ENCODE measurements at places on chromosomes 11 and 22. TPM values are rescaled to one million over a fixed set of nuclear protein-coding genes. Genes with fewer than 3 reads are reported as not detected.

The WNT11 gene
- not detected for total RNA-seq

The FGF4 gene
- not detected for total RNA-seq

The OR8A1 gene
- total RNA-seq = not detected

The OR2AG1 gene
- total RNA-seq = not detected

The C11orf87 gene
- total RNA-seq = not detected

The KCNE3 gene
- total RNA-seq = not detected

The RFPL2 gene
- 0.31 TPM for total RNA-seq

The CARS1 gene
- 69.3 TPM for total RNA-seq

The ATXN10 gene
- total RNA-seq = 100 TPM

The CDC45 gene
- 47.1 TPM for total RNA-seq

The OR8G5 gene
- not detected for total RNA-seq

The NAGA gene
- total RNA-seq = 21.1 TPM

The NFAM1 gene
- total RNA-seq = 0.05 TPM

The CARD10 gene
- not detected for total RNA-seq

The LUZP2 gene
- total RNA-seq = not detected

The KDM4E gene
- total RNA-seq = not detected

The CDCA5 gene
- 77.5 TPM for total RNA-seq

The AQP11 gene
- 0.33 TPM for total RNA-seq

The GVQW3 gene
- total RNA-seq = 3.6 TPM

The HORMAD2 gene
- not detected for total RNA-seq

The OR4C6 gene
- total RNA-seq = not detected

The RRM1 gene
- total RNA-seq = 145 TPM

The MRGPRF gene
- total RNA-seq = not detected

The TUBA8 gene
- total RNA-seq = 1.1 TPM

The TMEM138 gene
- total RNA-seq = 39.1 TPM

The RTN4R gene
- 5.4 TPM for total RNA-seq

The TMEM45B gene
- total RNA-seq = 3.9 TPM

The CLDN5 gene
- 4.8 TPM for total RNA-seq

The OR52N2 gene
- not detected for total RNA-seq

The PRG2 gene
- 0.31 TPM for total RNA-seq

The RASGRP2 gene
- total RNA-seq = 250 TPM

The TRPM5 gene
- total RNA-seq = 0.05 TPM

The GAL gene
- not detected for total RNA-seq

The APOA4 gene
- not detected for total RNA-seq

The CCDC116 gene
- 0.78 TPM for total RNA-seq

The DCHS1 gene
- 0.38 TPM for total RNA-seq

The HOATZ gene
- not detected for total RNA-seq

The OR5B12 gene
- not detected for total RNA-seq

The SYNGR1 gene
- total RNA-seq = 0.31 TPM

The MB gene
- total RNA-seq = not detected

The TENM4 gene
- not detected for total RNA-seq

The ANGPTL5 gene
- not detected for total RNA-seq

The SPON1 gene
- total RNA-seq = 15.2 TPM

The DDTL gene
- total RNA-seq = 2.9 TPM

The LMF2 gene
- 107 TPM for total RNA-seq

The PYGM gene
- total RNA-seq = 5.2 TPM

The CRYBB2 gene
- total RNA-seq = not detected

The ELMOD1 gene
- not detected for total RNA-seq

The CD248 gene
- total RNA-seq = 9.0 TPM

The GNAZ gene
- 0.14 TPM for total RNA-seq

The VPREB1 gene
- not detected for total RNA-seq

The IRAG1 gene
- not detected for total RNA-seq

The UBQLNL gene
- total RNA-seq = 0.20 TPM

The OR4D5 gene
- not detected for total RNA-seq

The ESAM gene
- total RNA-seq = 2.7 TPM

The DEPDC7 gene
- total RNA-seq = 0.43 TPM

The MYOD1 gene
- total RNA-seq = not detected

The SEC14L6 gene
- not detected for total RNA-seq
